Activated naive CD8-positive, alpha-beta T cell treated with anti-CD3 and anti-CD28 coated beads for 36 hours (primary cell): ENCODE measurements at places on chromosomes 5 and 9. TPM values are rescaled to one million over a fixed set of nuclear protein-coding genes. Genes with fewer than 3 reads are reported as not detected.

The IFNA21 gene
- not detected for total RNA-seq

GRCh38 chr9:121738411-121738810, 87.0 kb downstream of the DAB2IP start:
- H3K4me3 ChIP-seq = no peak overlapping the region
- H3K27me3 ChIP-seq = peaks cover 39% of the 10 kb centered on the region
- peaks cover 5% of the 10 kb centered on the region for H3K4me1 ChIP-seq
- H3K27ac ChIP-seq = no peak overlapping the region

The PCDHGA8 gene
- total RNA-seq = not detected

GRCh38 chr5:72555871-72556270, 48.7 kb upstream of the ZNF366 start:
- no peaks in the 10 kb centered on the region for H3K36me3 ChIP-seq
- H3K4me3 ChIP-seq = no peak overlapping the region
- H3K27ac ChIP-seq = no peak overlapping the region

DNA sequence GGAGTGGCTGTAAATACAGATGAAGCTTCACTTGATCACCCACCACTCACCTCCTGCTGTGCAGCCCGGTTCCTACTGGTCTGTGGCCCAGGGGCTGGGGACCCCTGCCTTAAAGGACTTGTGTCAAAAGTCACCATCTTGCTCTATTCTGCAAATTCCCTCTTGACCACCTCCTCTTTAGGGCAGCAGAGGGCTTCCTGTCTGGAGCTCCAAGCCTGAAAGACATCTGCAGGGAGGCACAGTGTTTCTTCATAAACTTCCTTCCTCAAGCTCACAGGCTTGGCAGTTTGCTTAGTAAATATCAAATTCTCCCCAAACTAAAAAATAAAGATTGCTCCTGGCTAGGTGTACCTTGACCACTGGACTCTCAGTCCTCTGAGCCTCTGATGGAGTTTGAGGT, 104.4 kb downstream of the FRMD3 start:
- DNase-seq = no peak
- H3K27ac ChIP-seq = no peak overlapping the region
- H3K36me3 ChIP-seq = no peaks in the 10 kb centered on the region
- H3K27me3 ChIP-seq = no peaks in the 10 kb centered on the region

GRCh38 chr9:35732800-35733541, 505 bp downstream of the CREB3 start:
- H3K4me3 ChIP-seq = no peak overlapping the region
- no peaks in the 10 kb centered on the region for H3K27me3 ChIP-seq
- H3K27ac ChIP-seq = peak overlapping the region; percentile 89
- peak; percentile 41 for DNase-seq
- H3K36me3 ChIP-seq = peaks cover 9% of the 10 kb centered on the region
- H3K4me1 ChIP-seq = peaks cover 16% of the 10 kb centered on the region

The DRD1 gene
- total RNA-seq = not detected

DNA sequence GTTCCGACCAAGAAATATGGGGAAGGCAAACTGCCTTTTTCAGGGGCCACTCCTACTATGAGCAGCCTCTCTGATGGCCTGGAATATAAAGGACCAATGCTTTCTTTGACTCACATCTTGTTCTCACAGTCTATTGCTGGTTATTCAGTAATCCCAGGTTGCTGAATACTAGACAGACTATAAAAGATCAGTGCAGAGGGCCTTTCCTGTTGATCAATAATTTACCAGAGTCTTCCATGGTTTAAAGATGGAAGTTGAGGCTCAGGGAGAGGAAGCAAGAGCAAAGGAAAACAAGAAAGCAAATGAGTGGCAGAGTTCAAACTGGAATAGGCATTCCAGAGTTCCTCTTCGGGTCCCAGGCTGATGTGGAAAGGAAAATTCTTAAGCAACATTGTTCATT, 62.9 kb downstream of the FBXO38 start:
- no peak overlapping the region for H3K27ac ChIP-seq
- DNase-seq = no peak
- H3K27me3 ChIP-seq = no peaks in the 10 kb centered on the region

DNA sequence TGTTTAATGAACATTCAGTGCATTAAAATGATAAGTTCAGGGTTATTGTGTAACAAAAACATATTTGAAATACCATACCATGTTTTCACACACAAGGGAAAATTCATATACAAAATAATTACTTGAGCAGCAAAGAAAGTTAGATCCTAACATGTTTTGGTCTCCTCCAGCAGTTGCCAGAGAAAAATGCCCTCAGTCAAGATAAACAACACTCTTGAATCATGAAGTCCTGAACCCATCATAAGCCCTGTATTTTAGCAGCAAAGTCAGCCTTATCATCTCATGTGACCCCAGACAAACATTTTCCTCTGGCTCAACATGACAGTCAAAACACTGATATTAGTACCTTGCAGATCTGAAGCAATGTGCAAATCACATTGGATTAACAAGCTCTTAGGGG, 1541.1 kb upstream of the WWC1 start:
- DNase-seq = no peak
- no peak overlapping the region for H3K4me3 ChIP-seq
- H3K36me3 ChIP-seq = no peaks in the 10 kb centered on the region

DNA sequence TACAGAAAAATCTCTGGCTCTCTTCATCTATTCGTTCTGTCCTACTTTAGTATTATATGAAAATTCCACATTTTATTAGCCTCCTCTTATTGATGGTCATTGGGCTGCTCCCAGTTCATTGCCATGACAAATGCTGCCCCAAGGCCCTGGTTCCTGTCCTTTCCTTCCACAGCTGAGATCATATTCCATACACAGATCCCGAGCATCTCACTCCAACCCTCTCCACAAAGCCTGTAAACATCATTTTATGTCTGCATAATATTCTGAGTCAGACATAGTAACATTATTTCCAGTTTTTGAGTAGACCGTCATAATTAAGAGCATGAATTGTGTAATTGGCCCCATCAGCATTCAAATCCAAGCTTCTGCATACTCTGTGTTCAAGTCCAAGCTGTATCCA, 86.3 kb downstream of the MVB12B start:
- H3K4me1 ChIP-seq = peaks cover 53% of the 10 kb centered on the region
- no peak overlapping the region for H3K4me3 ChIP-seq
- H3K27ac ChIP-seq = no peak overlapping the region

GRCh38 chr5:22901885-22902284, 48.7 kb upstream of the CDH12 start:
- H3K27me3 ChIP-seq = no peaks in the 10 kb centered on the region
- no peak overlapping the region for H3K4me3 ChIP-seq
- H3K4me1 ChIP-seq = no peaks in the 10 kb centered on the region
- no peak for DNase-seq

The SPAAR gene
- total RNA-seq = not detected

The ANKRD34B gene
- not detected for total RNA-seq

GRCh38 chr9:117783828-117784227, 79.6 kb downstream of the TLR4 start:
- no peak overlapping the region for H3K4me3 ChIP-seq
- DNase-seq = peak; percentile 11
- peaks cover 11% of the 10 kb centered on the region for H3K27me3 ChIP-seq
- H3K27ac ChIP-seq = no peak overlapping the region
- no peaks in the 10 kb centered on the region for H3K36me3 ChIP-seq
- peaks cover 9% of the 10 kb centered on the region for H3K4me1 ChIP-seq

DNA sequence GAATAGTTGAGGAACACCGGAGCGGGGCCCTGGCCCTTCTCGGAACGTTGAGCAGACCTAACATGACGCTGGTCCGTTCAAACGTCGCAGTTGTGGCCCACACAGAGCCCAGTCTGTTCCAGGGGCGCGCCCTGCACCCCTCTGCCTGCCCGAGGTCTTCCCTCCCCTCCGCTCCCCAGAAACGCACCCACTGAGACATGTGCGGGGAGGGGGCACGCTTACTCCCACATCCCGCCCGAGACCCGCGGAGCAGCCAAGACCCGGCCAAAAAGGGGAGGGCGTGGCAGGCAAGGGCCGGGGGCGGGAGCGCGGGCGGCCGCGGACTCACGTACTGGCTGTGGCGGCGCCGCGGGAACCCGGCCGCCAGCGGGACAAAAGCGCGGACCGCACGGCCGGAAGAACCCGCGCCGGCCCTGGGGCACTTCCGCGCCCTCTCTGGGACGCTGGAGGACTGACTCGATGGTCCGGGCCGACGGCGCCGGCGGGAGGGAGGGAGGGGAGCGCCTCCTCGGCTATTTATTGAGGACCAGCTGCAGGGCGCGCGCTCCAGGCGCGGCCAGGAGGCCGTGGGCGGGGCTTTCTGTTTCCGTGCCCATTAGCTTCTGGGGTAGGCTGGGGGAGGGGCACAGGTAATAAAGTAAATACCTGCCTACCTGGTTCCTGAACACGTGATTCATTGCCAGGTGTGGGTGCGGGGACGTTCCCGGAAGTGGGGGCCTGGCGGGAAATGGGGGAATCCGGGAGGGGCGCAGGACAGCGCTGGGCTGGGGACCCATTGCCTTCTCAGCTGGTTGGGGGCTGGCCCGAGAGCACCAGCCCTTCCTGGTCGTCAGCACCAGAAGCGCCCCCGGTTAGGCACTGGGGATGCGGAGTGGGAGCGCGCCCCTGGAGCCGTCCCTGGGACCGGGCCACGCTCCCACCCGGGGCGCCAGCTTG, at the start of gene ZFP62:
Gene ZFP62, minus strand, starts transcription at position 390 of the 936 bp plus-strand sequence. Its CDS starts 57 bp downstream, at position 333.
- peak; percentile 91 for DNase-seq
- peaks cover 21% of the 10 kb centered on the region for H3K4me1 ChIP-seq
- peak within 1 kb of the TSS; percentile 91 for H3K27ac ChIP-seq
- peaks cover 16% of the 10 kb centered on the region for H3K36me3 ChIP-seq
- no peaks in the 10 kb centered on the region for H3K27me3 ChIP-seq
- H3K4me3 ChIP-seq = peak within 1 kb of the TSS; percentile 98

GRCh38 chr5:159782197-159782994, 133.9 kb upstream of the ADRA1B start:
- peak; percentile 11 for DNase-seq
- no peak overlapping the region for H3K27ac ChIP-seq
- peaks cover 14% of the 10 kb centered on the region for H3K27me3 ChIP-seq

The PTGES gene
- 0.21 TPM for total RNA-seq

The CAMK4 gene
- total RNA-seq = 66.6 TPM

- no peak overlapping the region for H3K4me3 ChIP-seq
- no peaks in the 10 kb centered on the region for H3K4me1 ChIP-seq
- no peaks in the 10 kb centered on the region for H3K36me3 ChIP-seq
- H3K27me3 ChIP-seq = peaks cover 3% of the 10 kb centered on the region
These were observed 391.5 kb upstream of the SMC2 start for GRCh38 chr9:103702572-103702971.

DNA sequence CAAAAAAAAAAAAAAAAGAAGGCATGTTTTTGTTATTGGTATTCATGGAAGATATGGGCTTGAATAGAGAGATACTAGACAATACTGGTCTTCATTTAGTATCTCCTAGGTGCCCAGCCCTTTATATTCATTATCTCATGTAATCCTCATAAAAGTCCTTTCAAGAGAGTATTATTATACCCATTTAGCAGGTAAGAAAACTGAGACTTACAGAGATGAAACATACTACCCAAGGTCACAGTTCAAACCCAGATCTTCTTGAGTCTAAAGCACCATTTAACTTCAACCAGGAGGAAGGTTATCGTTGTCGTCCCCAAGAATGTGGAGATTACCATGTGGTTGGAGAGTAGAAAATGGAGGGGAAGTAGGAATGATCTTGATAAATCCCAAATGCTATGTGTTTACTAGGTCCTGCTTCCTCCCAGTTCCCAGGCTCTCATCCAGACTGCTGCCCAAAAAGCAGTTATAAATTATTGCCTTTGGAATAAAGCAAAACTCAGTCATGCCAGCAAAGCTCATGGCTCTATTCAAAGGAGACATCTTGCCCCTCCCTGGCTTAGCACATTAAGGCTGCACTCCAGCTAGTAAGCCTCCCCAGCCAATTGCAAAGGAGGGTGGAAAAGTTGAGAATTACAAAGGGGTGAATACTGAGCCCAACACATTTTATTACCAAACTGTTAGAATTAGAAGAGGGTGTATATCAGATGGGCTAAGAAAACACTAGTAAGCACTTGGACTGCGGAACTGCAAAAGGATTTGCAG, 163.9 kb downstream of the PIK3R1 start:
- peaks cover 28% of the 10 kb centered on the region for H3K4me1 ChIP-seq
- no peaks in the 10 kb centered on the region for H3K36me3 ChIP-seq
- peak overlapping the region; percentile 20 for H3K27ac ChIP-seq

DNA sequence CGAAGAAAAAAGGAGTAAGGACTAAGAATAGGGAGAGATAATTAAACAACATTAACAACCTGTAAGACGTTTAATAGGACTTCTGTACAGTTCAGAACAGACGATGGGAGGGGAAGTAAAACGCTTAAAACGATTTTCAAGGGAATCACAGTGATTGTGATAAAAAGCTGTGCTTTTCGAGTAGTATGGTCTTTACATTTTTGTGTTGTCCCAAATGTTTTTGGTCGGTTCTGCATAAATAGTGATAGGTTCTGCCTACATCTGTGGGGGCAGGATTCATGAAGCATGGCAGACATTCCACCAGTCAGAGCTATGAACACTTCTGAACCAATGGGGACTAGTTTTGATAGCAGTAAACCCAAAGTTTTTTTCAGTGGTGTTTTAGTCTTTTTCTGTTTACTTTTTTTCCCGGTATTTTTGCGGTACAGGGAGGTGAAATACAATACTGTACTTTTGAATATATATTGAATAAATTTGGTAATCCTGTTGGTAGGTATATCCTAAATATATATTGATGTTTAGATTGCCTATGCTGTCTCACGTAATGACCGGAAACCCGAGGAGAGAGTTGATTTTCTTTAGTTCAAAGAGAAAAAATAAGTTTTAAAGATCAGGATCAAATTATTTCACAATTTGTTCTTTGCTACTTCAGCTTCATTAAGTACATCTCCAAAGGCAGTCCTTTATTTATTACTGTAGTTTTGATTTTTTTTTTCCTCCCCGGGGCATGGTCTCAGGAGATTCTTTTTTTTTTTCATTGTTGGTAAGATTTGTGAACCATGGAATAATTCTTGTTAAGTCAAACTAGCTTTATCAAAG, 1.3 kb downstream of the ERBIN start:
- peak overlapping the region; percentile 89 for H3K4me3 ChIP-seq
- peak overlapping the region; percentile 89 for H3K27ac ChIP-seq
- H3K36me3 ChIP-seq = peaks cover 17% of the 10 kb centered on the region
- peaks cover 35% of the 10 kb centered on the region for H3K4me1 ChIP-seq

The IL4 gene
- not detected for total RNA-seq

The OLFM1 gene
- not detected for total RNA-seq

DNA sequence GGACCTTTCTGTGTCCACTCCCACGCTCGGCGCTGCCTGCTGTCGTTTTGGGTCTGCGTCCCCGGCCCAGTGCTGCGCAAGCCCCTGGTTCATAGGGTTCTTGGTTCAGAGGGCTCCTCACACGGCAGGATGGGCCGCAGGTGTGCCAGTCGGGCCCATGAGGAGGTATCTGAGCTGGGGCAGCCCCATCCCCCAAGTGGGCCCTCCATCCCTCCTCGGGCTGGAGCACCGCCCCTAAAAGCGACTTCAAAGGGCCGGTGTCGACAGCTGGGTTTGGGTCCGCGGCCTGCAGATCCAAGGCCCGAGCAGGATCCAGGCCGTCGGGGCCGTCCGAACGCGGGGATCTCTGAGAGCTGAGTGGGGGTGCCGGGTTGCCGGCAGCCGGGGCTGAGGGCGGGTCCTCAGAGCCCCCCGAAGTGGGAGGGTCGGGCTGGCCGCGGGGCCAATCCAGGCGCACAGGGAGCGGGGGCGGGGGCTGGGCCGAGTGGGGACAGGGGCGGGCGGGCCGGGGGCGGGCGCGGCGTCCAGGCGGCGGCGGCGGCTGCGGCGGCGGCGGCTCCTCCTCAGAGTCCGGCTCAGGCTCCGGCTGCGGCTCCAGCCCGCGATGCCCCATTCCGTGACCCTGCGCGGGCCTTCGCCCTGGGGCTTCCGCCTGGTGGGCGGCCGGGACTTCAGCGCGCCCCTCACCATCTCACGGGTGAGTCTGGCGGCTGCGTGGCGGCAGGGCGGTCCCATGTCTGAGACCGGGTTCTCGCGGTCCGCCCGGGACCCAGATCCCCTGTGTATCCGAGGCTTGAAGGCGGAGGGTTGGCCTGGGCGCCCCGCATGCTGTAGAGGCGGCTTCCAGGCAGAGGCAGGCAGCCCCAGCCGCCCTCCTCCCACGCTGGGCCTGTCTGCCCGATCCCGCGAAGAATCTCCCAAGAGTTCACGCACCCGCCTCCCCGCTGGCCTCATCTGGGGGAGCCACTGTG, at the start of gene PDLIM4:
Gene PDLIM4, plus strand, starts transcription at position 566 of the 971 bp plus-strand sequence. Its CDS starts 39 bp downstream, at position 605.
- DNase-seq = no peak
- no peak within 1 kb of the TSS for H3K27ac ChIP-seq
- no peaks in the 10 kb centered on the region for H3K36me3 ChIP-seq
